M059J (cell line): ENCODE measurements at places on chromosomes 2 and 18.
A peak's percentile ranks its signal among the peaks of the same experiment; 100 is the strongest.

DNA sequence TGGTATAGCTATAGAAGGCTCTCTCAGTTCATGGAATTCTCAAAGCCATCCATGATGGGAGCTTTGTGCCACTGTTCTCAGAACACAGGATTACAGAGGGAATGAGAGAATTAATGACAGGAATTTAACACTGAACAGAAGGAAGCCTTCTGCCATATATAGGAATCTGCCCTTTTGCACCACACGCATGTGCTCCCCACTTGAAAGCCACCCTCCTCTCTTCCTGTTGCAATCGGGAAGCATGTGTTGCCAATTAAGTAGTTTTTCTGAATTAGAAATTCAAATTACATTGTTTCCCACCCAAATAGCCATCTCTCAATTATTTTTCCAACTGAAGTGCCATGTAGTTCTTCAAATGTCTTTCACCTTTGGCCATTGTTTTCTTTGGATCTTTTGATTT, 71.3 kb downstream of the C1D start:
- DNase-seq = no peak

GRCh38 chr2:37526323-37526722, 145.1 kb downstream of the CDC42EP3 start:
- peak; percentile 14 for DNase-seq

DNA sequence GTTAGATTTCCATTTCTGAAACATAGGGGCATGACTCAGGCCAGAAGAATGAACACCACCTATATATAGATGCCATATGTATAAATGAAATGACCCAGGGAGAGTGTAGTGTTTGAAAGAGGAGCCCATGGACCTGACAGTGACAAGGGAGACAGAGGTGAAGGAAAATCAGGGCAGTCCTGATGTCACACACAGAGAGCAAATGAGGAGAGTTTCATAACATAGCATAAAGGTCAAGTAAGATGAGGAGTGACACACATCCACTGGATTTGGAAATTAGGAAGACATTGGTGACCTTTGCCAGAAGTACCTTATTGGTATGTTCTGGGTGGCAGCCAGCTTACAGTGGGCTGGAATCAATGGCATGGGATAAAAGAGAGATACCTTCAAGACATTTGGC, 276.7 kb downstream of the ZNF385B start:
- no peak for DNase-seq

- no peak for DNase-seq
These were observed 146.4 kb upstream of the MAP2 start for GRCh38 chr2:209277444-209277843.

GRCh38 chr18:28269750-28270149, 92.8 kb upstream of the CDH2 start:
- DNase-seq = peak; percentile 46

- DNase-seq = no peak
These were observed 1.9 kb upstream of the NT5DC4 start for GRCh38 chr2:112718863-112719370.

DNA sequence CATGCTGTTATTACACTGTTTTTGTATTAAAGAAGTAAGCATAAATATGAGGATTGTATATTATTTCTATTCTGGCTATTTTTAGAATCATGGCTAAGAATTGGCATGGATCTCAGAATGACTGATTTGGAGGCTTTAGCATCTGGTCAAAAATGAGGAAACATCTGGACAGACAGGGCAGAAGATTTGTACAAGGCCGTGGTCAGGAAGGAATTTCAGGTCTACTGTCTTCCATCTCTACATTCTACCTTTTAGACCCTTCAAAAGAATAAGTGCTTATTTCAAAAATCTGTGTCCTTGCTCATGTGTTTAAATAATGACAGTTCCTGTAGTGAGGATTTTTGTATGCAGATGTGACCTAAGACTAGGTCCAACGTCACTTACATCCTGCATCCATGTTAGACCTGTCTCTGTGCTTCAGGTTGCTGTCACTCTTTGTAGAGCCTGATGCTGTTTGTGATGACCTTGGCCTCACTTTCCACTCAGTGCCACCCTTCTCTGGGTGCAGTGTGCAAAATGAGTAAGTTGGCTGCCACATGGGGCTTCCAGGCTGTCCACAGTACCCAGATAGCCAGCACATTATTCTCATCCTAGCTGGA, 54.7 kb upstream of the B3GNT2 start:
- no peak for DNase-seq

DNA sequence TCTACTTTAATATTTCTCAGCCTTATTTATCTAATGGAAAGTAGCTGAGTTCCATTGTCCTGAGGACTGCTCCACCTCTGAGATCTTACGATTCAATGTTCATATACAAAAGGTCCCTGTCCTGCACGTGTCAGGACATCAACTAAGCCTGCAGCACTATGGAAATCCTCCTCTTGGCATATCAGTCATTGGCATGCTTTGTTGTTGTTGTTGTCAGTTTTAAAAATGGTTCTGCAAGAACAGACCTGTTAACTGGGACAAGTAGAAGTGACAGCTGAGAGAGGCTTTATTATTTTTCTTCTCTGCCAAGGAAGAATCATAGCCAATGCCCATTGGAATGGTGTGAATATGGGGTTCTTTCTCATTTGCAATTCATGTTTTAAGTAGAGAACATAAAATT, 450.1 kb upstream of the PKDCC start:
- DNase-seq = no peak

DNA sequence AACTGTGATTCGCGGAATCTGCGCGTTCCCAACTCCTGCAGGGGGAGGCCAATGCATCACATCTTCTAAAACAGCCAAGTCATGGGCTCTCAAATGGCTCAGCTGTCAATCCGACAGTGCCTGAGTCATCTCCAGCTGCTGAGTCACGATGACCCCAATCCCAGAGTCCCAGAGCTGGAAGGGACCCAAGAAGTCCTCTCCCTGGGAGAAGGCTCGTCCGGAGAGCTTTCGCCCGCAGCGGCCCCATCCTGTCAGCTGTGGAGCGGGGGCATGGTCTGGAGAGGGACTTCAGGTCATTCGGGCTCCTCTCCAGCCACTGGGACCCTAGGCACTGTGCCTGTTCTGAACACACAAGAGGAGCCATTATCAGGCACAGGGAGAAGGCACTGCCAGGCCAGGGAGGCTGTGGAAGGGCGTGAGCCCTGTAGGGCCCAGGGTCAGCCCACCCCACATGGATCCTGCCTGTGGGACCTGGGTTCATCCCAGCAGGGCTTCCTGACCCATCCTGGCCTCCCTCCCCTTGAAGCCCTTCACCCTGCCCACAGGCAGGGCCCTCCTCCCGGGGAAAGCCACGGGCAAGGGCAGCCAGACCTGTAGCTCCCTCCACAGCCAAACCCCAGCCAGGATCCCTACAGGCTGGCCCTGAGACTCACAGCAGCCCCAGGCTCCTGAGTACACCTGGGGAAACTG, 47.6 kb upstream of the GPC1 start:
- DNase-seq = peak; percentile 93

DNA sequence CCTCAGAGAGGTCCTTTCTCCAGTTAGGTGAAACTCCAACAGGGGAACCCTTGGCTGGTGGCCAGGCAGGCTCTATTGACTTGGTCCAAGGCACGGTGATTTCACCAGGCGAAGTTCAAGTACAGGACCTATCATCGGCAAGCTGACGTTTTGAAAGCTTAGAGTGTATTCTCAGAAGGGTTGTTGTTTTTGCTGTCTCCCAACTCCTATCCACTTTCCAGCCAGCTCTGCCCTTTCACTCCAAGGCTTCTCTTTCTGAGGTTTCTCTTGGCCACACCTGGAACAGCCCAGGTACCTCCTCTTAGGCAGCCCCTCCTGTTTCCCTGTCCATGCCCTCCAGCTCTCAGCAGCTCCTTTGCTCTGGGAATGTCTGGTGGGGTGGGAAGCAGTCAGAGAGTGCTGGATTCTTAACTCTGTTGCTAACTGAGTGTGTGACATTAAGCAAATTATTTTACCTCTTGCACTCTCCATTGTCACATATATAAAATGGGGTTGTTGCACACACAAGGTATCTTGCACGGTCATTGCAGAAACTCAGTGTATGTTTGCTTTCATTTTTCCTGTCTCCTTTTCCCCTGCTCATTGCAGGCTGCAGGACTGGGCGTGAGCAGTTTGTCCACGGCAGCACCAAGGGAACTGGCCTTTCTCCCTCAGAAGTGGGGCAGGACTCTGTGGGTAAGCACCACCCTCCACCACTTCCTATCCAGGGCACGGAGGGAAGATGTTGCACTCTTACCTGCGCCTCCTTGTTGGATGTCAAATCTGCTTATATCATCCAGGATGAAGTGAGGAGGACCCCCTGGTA, 30.2 kb downstream of the CAPN13 start:
- no peak for DNase-seq

DNA sequence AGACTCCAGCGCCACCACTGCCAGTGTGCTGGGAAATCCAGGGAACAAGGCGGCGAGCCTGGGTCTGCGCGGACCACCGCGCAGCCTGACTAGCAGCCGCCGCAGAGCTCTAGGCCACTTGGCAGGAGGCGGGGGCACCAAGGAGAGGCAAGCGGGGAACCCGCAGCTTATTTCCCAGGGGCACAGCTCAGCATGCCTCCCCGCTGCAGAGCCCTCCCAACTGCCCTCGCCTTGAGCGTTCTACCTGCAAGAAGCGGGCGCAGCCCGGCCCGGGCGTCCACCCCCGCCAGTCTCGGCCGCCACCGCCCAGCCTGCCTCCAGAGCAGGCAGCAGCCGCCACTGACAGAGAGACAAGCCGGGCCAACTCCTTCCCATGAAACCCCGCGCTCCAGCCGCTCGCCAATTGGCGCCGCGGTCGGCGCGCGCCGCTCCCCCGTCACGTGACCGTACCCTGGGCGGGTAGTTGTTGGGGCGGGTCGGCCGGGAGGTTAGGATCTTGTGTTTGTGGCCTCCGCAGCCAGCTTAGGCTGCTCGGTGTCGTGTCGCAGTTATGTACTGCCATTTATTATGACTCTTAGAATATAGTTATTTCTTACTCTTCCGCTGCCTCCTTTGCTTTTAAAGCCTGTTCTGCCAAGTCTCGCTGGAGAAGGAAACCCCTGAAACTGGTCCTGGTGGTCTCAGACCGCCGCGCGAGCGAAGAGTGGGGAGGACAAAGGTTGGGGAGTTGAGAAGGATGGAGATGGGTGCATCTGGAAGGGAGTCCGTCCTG, at the start of gene LNPK:
TSS of gene LNPK (minus strand) at position 352 of the 772 bp plus-strand sequence. CDS start 6,683 bp downstream, outside the sequence.
- peak; percentile 88 for DNase-seq

- DNase-seq = no peak
These were observed 194.7 kb upstream of the PXDN start for GRCh38 chr2:1938986-1939385.

DNA sequence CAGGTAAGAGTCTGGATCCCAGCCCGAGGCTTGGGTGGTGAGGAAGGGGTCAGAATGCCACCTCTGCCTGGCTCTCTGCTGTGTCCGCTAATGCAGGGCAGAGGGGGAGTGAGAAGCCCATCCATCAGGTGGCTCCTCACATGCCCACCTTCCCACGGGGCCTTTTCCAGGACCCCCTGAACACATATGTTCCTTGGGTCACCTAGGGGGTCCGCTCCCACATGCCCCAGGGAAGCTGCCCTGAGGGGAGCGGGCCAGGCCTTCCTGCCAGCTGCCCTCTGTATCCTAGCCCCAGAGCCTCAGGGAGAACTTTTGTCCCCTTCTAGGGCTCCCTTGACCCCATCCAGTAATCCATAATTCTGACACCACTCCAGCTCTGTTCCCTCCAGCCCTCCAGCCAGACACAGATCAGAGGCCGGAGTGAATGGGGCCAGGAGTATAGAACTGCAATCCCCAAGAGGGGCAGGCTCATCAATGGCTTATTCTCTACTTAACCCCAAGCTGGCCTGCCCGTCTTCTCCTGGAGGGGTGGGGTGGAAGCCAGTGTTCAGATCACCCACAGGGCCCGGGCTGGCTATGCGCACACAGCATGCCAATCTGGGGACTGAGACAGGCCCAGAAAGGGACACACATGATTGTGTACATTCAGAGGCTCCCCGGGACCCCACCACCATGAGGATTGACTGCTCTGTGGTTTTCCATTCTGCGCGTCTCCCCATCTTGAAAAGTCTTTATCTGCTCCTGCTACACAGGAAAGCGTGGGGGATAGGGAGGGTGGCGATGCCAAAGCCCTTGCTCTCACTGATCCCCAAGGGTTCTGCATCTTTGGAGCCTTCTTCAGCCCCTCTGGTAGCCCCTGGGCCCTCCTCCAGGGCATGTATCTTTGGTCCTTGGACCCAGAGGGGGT, 1.1 kb downstream of the EMILIN1 start:
- no peak for DNase-seq

DNA sequence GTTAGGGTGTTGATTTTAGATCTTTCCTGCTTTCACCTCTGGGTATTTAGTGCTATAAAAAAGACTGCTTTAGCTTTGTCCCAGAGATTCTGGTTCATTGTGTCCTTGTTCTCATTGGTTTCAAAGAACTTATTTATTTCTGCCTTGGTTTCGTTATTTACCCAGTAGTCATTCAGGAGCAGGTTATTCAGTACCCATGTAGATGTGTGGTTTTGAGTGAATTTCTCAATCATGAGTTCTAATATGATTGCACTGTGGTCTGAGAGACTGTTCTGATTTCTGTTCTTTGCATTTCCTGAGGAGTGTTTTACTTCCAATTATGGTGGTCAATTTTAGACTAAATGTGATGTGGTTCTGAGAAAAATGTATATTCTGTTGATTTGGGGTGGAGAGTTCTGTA, 167.1 kb upstream of the KYNU start:
- DNase-seq = no peak

- peak; percentile 5 for DNase-seq
These were observed 11.4 kb downstream of the G6PC2 start for GRCh38 chr2:168912466-168912865.

DNA sequence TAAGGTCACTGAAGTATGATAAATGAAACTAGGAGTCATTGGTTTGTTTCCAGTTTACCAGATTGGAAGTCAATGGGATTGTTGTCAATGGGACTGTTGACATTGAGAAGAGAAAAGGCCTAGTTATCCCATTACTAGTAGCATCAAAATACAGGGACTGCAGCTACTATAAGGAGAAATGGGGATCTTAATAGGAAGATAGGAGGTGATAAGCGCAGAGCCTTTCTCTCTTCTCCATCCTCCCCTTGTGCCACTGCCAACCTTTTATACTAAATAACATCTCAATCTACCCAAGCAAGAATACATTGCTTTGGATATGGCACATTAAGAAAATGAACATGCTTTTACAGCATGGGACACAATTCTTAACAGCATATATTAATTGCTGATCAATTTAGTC, 10.5 kb upstream of the BBS5 start:
- no peak for DNase-seq

DNA sequence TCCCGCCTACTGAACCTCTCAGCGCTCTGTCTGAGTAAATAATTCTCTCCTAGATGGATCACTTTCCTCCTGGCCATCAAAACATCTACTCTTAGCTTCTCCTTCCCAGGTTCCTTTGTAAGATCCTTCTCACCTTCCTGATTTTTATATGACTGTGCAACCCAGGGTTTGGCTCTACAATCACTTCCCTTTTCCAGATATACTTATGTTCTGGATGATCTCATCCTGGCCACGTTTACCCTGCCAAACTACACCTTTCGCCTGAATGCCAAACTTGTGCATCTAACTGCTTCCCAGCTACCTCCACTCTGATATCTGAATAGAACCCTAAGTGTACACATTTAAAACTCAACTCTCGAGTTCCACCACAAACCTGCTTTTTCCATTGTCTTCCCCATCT, 290.5 kb upstream of the REV1 start:
- no peak for DNase-seq

DNA sequence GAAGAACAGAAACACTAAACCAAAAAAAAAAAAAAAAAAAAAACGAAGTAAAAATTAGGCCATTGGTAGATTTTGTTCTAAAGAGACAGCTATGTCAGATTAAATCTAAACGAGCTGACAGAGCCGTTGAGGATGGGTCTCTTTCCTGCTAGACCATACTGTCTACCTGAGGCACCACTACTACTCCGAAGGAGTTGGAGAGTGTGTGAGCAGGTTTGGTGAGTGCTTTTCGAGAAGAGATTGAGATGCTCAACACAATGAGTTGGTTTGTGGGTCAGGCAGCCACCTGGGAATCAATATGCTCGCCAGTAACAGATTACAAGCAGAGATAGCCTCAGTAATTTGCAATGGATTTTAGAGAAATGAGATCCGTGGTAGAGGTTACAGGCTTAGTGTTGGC, 281.5 kb upstream of the EPAS1 start:
- DNase-seq = no peak
